Activated naive CD8-positive, alpha-beta T cell treated with anti-CD3 and anti-CD28 coated beads, Interleukin-2, amount 10 ng/mL, durations not matched to agents 7 days and 5 days (primary cell): ENCODE measurements at places on chromosomes 13 and 19. TPM values are rescaled to one million over a fixed set of nuclear protein-coding genes. Genes with fewer than 3 reads are reported as not detected.

GRIK5 gene
- 0.44 TPM for total RNA-seq

LAIR1 gene
- total RNA-seq = 79.2 TPM

PMIS2 gene
- total RNA-seq = not detected

SLC7A10 gene
- not detected for total RNA-seq

TLE2 gene
- total RNA-seq = 5.0 TPM

NUCB1 gene
- 214 TPM for total RNA-seq

SRRM5 gene
- total RNA-seq = 0.68 TPM

MYPOP gene
- 12.0 TPM for total RNA-seq

RNF225 gene
- 0.94 TPM for total RNA-seq

ZNF85 gene
- total RNA-seq = 25.0 TPM

ONECUT3 gene
- not detected for total RNA-seq

GRCh38 chr13:39496506-39496905 lies 106.5 kb downstream of the LHFPL6 start:
- no peaks in the 10 kb centered on the region for H3K4me1 ChIP-seq
- H3K27ac ChIP-seq = no peak overlapping the region
- DNase-seq = no peak
- H3K4me3 ChIP-seq = no peak overlapping the region
- no peaks in the 10 kb centered on the region for H3K36me3 ChIP-seq

DNA sequence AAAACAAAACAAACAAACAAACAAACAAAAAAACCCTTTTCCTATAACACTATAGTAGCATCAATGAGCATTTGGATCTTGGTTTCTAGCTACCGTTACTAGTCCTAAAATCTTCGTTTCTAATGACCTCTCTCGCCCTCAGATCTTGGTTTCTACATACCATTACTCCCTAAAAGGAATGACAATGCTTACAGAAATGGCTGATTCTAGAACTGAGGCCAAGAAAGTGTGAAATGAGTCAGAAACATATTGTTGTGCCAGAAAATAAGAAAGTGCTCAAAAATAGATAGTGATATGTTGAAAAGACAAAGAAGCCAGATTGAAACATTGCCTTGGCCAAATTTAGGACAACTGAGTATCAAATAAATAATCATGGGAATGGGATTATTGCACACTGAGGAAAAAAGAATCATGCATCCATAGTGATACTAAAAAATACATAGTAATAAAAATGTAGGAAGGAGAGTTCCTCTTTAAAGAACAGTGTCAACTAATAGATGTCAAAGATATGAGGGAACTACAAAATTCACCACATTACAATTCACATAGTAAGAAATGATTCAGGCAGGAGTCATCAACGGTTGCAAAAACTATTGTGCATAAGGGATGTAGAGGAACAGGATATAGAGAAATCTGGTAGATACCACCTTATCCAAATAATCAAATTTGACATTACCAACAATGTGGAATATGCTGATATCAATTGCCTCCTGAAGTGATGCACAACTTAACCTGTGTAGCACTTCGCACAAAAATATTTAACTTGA lies 386.6 kb downstream of the DIAPH3 start:
- no peak overlapping the region for H3K27ac ChIP-seq
- H3K4me1 ChIP-seq = no peaks in the 10 kb centered on the region
- DNase-seq = no peak
- H3K4me3 ChIP-seq = no peak overlapping the region

GRCh38 chr13:92827503-92827902 lies 399.1 kb upstream of the GPC6 start:
- H3K36me3 ChIP-seq = no peaks in the 10 kb centered on the region
- no peak overlapping the region for H3K27ac ChIP-seq
- DNase-seq = no peak
- no peak overlapping the region for H3K4me3 ChIP-seq
- no peaks in the 10 kb centered on the region for H3K27me3 ChIP-seq

DNA sequence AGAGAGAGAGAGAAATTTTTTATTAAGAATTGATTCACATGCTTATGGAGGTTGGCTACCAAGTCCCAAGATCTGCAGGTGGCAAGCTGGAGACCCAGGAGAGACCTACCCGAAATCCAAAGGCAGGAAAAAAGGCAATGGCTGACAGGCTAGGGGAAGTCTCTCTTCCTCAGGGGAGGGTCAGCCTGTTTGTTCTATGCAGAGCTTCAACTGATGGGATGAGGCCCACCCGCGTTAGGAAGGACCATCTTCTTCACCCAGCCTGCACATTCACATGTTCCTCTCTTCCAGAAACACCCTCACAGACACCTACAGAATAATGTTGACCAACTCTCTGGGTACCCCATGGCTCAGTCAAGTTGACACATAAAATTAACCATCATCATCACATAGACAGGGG lies 65.3 kb upstream of the SERP2 start:
- no peak for DNase-seq
- H3K4me3 ChIP-seq = no peak overlapping the region
- H3K36me3 ChIP-seq = peaks cover 1% of the 10 kb centered on the region
- peaks cover 12% of the 10 kb centered on the region for H3K4me1 ChIP-seq
- H3K27me3 ChIP-seq = peaks cover 6% of the 10 kb centered on the region

GRCh38 chr13:77565635-77566034 lies 30.1 kb downstream of the SCEL start:
- H3K4me3 ChIP-seq = no peak overlapping the region
- no peak overlapping the region for H3K27ac ChIP-seq
- no peaks in the 10 kb centered on the region for H3K4me1 ChIP-seq

GRCh38 chr13:40570930-40571329 lies 95.5 kb downstream of the FOXO1 start:
- peak overlapping the region; percentile 55 for H3K4me3 ChIP-seq
- peaks cover 7% of the 10 kb centered on the region for H3K36me3 ChIP-seq
- peak overlapping the region; percentile 35 for H3K27ac ChIP-seq
- H3K27me3 ChIP-seq = no peaks in the 10 kb centered on the region

- H3K4me3 ChIP-seq = no peak overlapping the region
- H3K27ac ChIP-seq = no peak overlapping the region
- DNase-seq = no peak
- peaks cover 31% of the 10 kb centered on the region for H3K27me3 ChIP-seq
- peaks cover 14% of the 10 kb centered on the region for H3K4me1 ChIP-seq
Measured at GRCh38 chr13:23674795-23675640, 104.8 kb downstream of the TNFRSF19 start.

GRCh38 chr13:47661076-47661475 lies 340.0 kb downstream of the SUCLA2 start:
- no peaks in the 10 kb centered on the region for H3K36me3 ChIP-seq
- DNase-seq = no peak
- no peak overlapping the region for H3K27ac ChIP-seq
- H3K27me3 ChIP-seq = no peaks in the 10 kb centered on the region
- H3K4me1 ChIP-seq = no peaks in the 10 kb centered on the region

DNA sequence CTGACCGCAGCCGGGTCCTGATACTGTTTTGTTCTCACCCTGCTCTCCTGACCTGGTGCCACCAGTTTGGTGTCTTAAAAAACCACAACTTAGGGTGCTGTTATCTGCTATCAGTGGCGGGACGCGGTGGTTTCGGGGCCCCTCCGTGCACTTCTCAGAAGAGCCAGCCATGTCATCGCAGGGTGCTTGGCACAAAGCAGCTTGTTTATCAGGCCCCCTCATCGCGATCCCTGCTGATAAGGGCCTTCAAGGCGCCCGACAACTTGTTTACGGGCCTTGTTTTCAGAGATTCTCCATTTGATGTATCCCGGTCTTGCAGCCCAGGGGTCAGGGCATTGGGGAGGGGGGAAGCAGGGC lies 58.1 kb upstream of the KLF2 start:
- peaks cover 44% of the 10 kb centered on the region for H3K27me3 ChIP-seq
- no peaks in the 10 kb centered on the region for H3K36me3 ChIP-seq
- H3K4me3 ChIP-seq = peak overlapping the region; percentile 69

DNA sequence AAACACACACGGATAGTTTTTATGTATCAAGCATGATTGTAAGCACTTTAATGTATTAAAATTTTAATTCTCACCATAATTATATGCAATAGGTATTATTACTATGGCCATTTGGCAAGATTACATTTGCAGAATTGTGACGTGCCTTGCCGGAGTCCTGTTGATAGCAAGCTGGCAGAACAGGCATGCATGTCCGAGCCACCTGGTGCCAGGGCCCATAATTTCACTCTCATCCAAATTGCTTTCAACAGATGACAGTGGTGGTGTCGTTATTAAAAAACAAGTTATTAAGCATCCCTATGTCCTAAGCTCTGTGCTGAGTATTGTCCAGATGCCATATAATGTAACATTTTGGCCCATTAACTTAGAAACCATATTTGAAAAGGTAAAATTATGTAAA lies 374.3 kb downstream of the FOXO1 start:
- no peaks in the 10 kb centered on the region for H3K27me3 ChIP-seq
- DNase-seq = no peak
- peaks cover 5% of the 10 kb centered on the region for H3K36me3 ChIP-seq
- H3K4me3 ChIP-seq = no peak overlapping the region

GRCh38 chr19:15222738-15223648 lies 9.3 kb downstream of the EPHX3 start:
- H3K4me1 ChIP-seq = peaks cover 10% of the 10 kb centered on the region
- peak; percentile 80 for DNase-seq
- H3K4me3 ChIP-seq = peak overlapping the region; percentile 81
- no peak overlapping the region for H3K27ac ChIP-seq

GRCh38 chr19:47321630-47322029 lies 10.3 kb upstream of the C5AR2 start:
- DNase-seq = no peak
- H3K4me3 ChIP-seq = no peak overlapping the region

GRCh38 chr19:30340771-30341561 lies 31.2 kb upstream of the ZNF536 start:
- no peaks in the 10 kb centered on the region for H3K4me1 ChIP-seq
- no peak overlapping the region for H3K27ac ChIP-seq
- no peaks in the 10 kb centered on the region for H3K36me3 ChIP-seq
- no peak for DNase-seq

DNA sequence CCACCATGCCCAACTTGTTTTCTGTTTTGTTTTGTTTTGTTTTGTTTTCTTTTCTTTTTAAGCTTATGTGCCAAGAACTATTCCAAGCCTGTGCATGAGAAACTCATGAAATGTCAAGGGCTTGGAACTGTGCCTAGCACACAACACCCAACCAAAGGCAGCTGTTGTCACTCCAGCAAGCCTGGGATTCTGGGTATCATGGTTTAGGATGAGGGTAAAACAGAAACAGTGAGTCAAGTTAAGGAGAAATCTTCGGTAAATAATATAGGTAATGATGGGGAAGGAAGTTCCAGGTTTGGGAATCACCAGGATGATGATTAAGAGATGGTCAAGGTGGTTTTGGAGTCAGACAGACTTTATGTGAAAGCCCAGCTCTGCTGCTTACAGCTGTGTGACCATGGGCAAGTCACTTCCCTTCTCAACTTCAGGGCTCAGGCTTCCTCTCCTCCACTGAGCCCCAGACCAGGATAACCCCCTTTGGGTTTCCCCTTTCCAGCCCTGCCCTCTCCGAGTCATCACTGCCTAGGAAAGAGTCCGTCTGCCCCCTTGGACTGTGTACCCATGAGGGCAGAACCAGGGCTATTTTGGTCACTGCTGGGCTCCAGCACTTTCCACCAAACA lies 5.0 kb downstream of the PVR start:
- H3K36me3 ChIP-seq = peaks cover 6% of the 10 kb centered on the region
- H3K27ac ChIP-seq = no peak overlapping the region
- DNase-seq = no peak
- no peaks in the 10 kb centered on the region for H3K4me1 ChIP-seq
- no peak overlapping the region for H3K4me3 ChIP-seq
- peaks cover 2% of the 10 kb centered on the region for H3K27me3 ChIP-seq

DNA sequence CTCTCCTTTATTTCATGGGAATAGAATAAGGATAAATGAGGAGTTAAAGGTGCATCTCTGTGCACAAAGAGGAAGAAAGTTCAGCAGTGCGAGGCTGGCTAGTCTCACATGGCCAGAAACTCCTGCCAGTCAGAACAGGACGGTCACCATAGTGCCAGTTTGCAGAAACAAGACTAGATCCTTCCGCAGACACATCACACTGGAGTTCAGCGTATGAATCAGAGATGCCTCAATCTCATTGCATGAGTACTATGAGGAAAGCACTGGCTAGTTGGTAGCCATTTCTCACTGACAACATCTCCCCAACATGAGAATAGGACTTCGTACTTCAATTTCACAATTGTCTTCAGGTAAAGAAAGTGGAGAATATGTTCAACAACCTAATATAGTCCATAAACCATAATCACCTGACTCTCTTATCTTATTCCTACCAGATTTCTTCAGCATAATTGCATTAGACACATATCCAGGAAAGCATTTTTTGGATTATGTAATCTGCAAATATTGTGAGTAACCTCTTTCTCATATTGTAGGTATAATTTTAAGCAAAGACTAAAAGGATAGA lies 34.9 kb downstream of the RXFP2 start:
- no peak overlapping the region for H3K4me3 ChIP-seq
- peaks cover 9% of the 10 kb centered on the region for H3K27me3 ChIP-seq
- H3K4me1 ChIP-seq = peaks cover 2% of the 10 kb centered on the region
- no peaks in the 10 kb centered on the region for H3K36me3 ChIP-seq
- no peak overlapping the region for H3K27ac ChIP-seq

DNA sequence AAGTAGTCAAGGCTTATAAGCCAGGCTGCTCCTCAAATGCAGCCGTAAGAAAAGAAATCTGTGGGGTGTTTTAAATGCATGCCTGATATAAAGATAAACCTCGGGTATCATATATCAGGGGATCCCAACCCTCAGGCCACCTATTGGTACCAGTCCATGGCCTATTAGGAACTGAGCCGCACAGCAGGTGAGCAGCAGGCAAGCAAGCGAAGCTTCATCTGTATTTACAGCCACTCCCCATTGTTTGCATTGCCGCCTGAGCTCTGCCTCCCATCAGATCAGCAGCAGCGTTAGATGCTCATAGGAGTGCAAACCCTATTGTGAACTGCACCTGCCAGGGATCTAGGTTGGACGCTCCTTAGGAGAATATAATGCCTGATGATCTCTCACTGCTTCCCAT lies 233.5 kb upstream of the SERP2 start:
- H3K36me3 ChIP-seq = no peaks in the 10 kb centered on the region
- H3K4me3 ChIP-seq = no peak overlapping the region
- H3K27ac ChIP-seq = no peak overlapping the region

DNA sequence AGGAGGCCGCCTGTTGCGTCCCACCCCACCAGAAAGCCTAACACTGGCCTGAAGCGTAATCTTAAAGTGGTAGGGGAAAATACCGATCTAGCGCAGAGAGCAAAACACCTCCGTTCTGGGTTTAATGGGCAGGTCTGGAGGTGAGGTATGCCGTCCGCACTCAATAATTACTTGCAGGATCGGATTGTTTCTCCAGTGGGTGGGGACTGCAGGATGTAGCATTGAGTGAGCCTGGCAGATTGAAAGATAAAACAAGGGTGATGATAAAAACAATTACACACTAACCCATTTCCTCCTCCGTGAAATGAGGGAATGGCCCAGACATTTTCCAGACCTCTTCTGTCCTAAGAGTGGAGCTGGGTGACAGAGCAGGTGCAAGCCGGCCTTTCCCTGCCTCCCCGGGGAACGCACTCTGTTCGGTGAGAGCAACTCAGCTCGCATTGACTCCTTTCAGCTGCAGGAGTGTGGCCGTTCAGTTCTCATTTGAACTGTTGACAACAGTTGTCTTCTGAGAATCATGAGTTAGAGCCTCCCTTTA lies 110.2 kb upstream of the DOCK9 start:
- peaks cover 34% of the 10 kb centered on the region for H3K4me1 ChIP-seq
- DNase-seq = peak; percentile 49
- peaks cover 4% of the 10 kb centered on the region for H3K36me3 ChIP-seq
- H3K27ac ChIP-seq = peak overlapping the region; percentile 94
